ENCODE measurements at places on chromosomes 6 and 20.
A peak's percentile ranks its signal among the peaks of the same experiment; 100 is the strongest.

DNA sequence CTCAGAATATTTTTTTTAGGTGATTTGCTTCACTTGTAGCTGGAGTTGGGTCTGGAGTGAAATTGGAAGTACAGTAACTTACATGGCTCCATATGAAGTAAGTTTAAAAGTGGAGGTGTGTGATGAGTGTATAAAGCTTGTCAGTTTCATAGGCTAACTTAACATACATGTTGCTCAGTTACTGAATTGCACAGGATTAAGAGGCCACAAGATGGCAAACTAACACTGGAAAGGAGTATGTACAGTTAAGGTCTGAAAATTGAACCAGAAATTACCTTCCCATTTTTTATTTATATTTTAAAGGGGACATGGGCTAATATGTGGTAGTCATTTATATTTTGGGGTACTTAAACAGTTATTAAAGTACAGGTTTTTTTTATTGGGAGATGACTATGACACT is 45.3 kb upstream of the SMIM8 start:
- DNase-seq = peak; percentile 17

DNA sequence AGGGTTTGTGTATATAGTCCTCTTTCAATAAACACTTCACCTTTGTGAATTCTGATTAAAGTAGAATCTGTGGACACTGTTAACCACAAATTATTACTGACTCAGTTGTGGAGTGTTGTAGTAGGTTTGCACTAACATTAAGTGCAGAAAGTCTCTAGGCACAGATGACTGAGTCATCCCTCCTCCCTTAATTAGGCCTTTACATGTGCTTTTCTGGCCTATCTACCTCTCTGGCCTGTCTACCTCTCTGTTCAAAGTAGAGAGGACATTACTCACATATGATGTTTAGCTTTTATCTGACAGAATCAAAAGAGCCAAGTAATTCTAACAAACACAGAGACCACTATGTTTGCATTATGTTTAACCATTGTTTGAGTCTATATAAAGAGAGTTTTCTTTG is 783.0 kb downstream of the TENT5A start:
- DNase-seq = peak; percentile 1

DNA sequence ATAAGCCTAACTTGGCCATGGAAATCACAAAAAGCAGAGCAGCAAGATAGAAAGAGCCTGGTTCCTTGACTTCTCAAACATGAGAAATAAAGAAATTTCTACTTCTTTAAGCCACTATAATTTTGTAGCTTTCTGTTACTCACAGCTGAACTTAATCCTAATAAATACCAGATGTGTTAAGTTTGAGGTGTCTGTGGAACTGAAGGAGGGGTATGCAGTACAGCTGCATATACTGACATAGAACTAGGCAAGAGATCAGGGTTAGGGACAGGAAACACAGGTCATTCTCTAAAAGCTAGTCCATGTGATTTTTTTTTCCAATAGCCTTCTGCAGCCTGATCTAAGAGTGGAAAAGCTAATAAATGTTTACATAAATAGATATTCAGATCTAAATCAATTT is 123.9 kb downstream of the COL12A1 start:
- peak; percentile 32 for DNase-seq

GRCh38 chr6:16292432-16292831 is 54.0 kb downstream of the GMPR start:
- DNase-seq = no peak

DNA sequence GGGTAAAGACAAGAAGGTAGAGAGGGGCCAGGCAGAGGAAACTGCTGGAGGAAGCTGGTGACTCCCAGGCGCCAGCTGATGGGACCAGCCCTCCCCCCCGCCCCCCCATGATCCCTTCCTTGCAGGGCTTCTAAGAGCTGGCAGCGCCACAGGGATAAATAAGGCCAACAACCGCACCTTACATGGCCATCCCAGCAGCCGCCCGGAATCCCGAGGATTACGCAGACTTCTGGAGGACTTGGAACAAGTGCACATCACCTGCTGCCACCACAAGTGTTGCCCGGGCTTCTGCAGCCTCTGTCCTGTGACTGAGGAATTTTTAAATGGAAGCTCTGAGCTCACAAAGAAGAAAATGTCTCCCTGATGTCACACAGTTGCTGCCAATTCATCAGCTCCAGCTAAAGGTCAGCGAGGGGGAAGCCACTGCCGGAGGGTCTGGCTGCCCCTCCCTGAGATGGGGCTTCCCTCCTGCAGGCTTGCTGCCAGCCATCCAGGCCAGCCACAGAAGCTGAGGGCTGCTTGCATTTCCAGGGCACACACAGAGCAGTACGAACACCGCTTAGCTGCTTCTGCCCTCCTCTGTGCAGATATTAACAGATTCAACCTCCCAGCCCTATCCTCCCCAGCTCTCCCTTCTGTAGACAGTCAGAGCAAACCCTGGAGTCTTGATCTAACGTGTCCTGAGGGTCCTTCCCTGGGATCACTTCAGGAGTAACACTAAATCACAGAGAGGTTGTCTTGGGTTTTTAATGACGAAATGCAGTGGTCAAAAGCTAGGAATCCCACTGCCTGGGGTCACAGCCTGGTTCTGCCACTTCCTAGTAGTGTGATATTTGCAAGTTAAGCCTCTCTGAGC is 38.6 kb upstream of the PIM1 start:
- DNase-seq = peak; percentile 77

DNA sequence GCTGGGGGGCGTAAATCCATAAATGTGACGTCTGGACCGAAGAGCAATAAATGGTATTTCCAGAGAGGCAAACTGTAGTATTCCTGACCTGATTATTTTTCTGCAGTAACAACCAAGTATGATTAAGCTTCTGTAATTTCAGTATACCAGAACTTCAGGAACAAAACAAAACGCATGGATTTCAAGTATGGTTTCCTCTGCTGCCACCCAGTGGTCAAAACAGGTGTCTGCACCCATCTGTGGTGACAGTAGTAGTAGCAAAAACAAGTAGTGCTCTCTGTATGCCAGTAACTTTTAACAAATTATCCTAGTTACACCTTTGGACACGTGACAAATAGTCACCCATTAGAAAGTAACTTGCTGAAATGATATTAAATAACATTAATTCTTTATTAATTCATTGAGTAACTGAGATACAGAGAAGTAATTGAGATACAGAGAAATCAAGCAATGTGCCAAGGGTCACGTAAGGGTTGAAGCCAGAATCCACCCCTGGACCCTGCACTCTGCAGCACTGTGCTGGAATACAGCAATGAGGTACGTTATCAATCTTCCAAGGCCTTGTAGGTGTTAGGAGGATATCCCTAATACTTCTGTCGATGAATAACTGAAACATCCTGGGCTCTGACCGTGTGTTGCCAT is 7.9 kb downstream of the CALHM4 start:
- peak; percentile 67 for DNase-seq

- DNase-seq = peak; percentile 24
Observed at GRCh38 chr6:149114167-149114566, 203.3 kb upstream of the TAB2 start.

- no peak for DNase-seq
Observed at GRCh38 chr20:16777126-16777525, 29.0 kb downstream of the OTOR start.

- DNase-seq = no peak
Observed at GRCh38 chr6:40472353-40472752, 114.8 kb downstream of the LRFN2 start.

DNA sequence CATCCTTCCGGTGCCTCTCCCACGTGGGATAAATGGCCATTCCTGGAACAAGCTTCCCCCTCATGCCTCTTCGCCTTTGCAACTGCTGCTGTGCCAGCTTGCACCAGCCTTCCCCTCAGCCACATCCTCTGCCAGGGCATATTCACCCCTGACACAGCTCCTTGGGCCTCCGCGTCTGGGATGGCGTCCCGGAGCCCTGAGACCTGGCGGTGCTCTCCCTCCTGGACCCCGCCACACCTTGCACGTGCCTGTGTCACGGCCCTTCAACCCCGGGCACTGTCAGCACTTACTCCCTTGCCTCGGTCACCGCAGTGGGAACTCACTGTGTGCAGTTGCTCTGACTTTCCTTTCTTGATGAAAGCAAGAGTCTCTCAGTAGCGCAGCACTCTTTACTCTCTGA is 13.2 kb downstream of the BPHL start:
- no peak for DNase-seq

DNA sequence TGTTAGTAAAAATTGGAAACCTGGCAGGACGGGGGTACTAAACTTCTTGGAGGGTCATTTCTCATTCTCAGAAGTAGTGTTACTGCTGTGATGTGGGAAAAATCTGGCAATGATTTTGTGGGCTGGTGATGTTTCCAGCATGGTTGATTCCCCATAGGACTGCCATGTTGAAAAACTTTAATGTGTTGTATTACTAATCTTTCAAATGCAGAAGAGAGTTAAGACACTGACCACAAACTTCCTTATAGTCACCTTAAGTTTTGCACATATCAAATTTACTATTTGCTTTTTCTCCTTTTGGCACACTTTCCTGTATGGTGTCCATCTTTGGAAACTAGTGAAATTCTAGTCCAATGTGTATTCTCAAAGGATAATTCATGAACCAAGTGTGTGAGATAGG is 236.2 kb upstream of the TAB2 start:
- no peak for DNase-seq

GRCh38 chr6:170087941-170088581 is 202.8 kb downstream of the DLL1 start:
- peak; percentile 94 for DNase-seq

GRCh38 chr6:75317503-75318206 is 33.1 kb upstream of the TMEM30A start:
- peak; percentile 2 for DNase-seq

GRCh38 chr6:145110109-145110508 is 625.2 kb downstream of the EPM2A start:
- DNase-seq = peak; percentile 20

- DNase-seq = no peak
Observed at GRCh38 chr20:20493701-20494100, 125.8 kb downstream of the INSM1 start.

- DNase-seq = peak; percentile 70
Observed at GRCh38 chr20:51802170-51802751, at the start of gene SALL4. SALL4 (minus strand) TSS chr20:51802521; CDS start chr20:51802408, 113 bp downstream.

DNA sequence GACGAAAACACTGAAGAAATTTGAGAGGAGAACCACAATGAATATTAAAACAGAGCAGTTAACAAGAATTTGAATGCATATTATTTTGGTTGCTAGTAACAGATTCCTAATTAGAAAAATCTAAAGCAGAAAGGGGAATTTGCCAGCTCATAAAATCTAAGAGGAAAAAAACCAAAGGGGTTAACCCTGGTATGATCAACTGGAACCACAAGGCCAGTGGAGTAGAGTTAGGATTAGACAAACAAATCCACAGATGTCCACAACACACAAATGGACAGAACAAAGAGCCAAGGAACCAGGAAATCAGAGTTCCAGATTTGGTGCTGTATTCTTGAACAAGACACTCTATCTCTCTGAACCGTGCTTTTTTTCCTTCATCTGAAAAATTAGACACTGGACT is 195.0 kb downstream of the TASP1 start:
- no peak for DNase-seq

DNA sequence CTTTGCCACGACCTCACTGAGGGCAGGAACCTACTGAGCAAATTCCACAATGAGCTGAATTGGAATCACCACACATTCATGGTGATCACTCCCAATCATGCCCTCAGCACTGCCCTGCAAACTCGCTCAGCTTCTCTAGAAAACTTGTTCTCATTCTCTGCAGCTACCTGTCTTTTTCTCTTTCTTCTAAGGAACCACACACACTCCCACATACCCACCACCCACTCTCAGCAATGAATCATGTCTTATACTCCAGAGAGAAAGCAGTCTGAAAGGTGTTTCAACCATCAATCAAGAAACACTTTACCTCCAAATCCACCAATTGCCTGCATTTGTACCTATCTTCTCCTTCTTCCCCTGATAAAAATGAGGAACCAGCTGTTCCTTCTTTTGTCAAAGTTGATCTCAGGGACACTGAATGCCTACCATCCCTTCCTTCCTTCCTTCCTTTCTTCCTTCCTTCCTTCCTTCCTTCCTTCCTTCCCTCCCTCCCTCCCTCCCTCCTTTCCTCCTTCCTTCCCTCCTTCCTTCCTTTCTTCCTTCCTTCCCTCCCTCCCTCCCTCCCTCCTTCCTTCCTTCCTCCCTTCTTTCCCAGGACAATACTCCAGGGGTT is 84.6 kb upstream of the SGK1 start:
- no peak for DNase-seq

GRCh38 chr6:13766201-13766634 is 48.1 kb downstream of the MCUR1 start:
- DNase-seq = peak; percentile 77

GRCh38 chr20:59032713-59033059 is 551 bp upstream of the ATP5F1E start:
- peak; percentile 72 for DNase-seq

DNA sequence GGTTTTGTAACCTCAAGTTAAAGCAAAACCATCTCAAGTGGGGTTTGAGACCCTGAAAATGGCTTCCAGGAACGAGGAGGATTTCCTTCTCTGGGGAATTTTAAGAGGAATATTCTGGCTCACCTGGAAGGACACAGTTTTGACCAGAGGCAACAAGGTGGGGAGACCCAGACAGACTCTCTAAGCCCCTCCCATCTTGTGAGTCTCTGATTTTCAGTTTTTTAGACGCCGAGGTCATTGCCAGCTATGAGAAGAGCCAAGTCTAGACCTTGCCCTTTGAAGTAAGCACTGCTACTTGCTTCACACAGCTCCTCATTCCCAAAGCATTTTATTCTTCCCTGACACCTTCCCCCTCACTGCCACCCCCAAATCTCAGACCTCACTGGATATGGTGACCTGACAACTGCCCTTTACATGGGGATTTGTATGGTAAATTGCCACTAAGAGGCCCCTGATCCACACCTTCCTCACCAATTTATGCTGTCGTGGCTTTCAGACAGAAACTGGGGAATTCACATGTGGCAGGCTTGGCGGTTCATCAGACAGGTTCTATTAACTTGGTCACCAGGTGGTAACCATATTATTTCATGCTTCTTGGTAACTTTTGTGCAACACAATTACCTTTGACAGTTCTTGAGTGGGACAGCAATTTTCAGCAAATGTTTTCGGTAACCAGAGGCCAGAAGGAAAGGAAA is 116.2 kb downstream of the ISM1 start:
- no peak for DNase-seq

GRCh38 chr20:20253039-20253743 is 114.7 kb upstream of the INSM1 start:
- no peak for DNase-seq

GRCh38 chr6:37134396-37135191 is 35.4 kb upstream of the PIM1 start:
- DNase-seq = peak; percentile 93

- peak; percentile 97 for DNase-seq
Observed at GRCh38 chr20:9035126-9035525, 33.8 kb upstream of the PLCB4 start.

- DNase-seq = no peak
Observed at GRCh38 chr6:47423079-47423478, 54.5 kb upstream of the CD2AP start.

Measured in RPMI7951 (cell line).